HTR-8/SVneo (cell line): ENCODE measurements at places on chromosomes 3 and 15.

- no peak for DNase-seq
Observed at GRCh38 chr3:19384868-19385267, 236.6 kb downstream of the KCNH8 start.

DNA sequence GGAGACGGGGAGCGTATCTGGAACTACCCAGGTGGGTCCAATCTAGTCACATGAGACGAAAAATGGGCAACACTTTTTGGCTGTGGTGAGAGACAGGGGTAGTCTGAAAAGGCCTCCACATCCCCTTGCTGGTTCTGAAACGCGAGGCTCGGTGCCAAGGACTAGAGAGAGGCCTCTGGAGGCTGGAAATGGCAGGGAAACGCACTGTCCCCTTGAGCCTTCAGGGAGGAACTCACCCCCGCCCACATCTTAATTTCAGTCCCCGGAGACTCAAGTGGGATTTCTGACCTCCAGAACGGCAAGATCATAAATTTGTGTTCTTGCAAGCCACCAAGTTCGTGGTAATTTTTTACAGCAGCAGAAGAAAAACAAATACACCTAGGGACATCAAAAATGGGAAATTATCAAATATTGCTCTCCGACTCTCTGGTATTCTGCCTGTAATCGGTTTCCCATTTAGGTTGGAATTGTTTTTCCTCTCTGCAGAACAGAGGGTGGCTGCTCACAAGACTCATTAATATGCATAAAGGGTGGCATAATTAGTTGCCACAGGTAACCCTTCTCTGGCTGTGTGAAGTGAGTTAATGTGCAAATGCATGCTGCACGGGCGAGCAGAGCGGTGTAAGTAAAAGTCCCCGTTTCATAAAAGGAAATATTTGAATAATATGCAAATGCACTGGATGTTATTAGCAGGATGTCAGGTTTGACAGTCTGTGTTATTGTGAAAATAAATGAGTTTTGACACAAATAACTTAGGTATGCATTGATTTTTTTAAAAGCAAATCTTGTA, 185.7 kb downstream of the ARRDC4 start:
- DNase-seq: no peak

GRCh38 chr3:11136116-11136515, 18.2 kb upstream of the HRH1 start:
- DNase-seq: no peak

- DNase-seq: no peak
Observed at GRCh38 chr3:197404030-197404429, 105.6 kb upstream of the DLG1 start.

DNA sequence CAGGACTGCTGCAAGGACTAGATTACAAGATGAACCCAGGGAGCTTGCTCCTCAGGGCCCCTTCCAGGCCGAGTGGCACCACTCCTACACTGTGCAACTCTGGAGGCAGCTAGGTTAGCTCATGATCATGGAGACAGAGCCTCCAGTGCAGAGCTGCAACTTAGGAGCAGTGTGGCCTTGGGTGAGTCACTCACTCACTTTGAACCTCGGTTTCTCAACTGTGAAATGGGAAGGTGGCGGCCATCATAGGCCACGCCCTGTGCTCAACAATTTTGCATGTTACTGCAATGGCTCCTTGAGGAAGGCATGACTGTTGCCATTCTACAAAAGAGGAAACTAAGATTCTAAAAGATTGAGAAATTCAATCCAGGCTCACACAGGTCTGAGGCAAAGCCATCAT, 11.2 kb upstream of the CXCR6 start:
- no peak for DNase-seq

GRCh38 chr15:35181538-35181937, 96.4 kb upstream of the NANOGP8 start:
- no peak for DNase-seq

DNA sequence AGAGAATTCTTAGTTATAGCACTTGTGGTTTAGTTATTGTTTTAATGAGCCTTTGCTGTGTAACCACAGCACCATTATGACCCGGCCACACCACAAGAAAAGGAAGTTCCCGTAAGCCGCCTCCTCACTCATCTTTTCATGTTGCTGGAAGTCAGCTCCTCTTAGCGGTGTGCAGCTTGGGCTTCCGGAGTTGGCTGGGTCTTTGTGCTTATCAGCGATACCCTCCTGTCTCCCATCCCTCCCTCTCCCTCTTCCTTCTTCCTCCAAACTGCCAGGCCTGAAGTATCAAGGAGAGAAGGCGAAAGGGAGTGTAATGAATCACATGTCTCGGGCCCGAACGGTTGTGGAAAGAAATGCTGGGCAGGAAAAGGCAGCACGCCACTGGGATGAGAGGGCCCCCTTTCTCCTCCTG, 353.5 kb downstream of the MCTP2 start:
- DNase-seq: no peak

DNA sequence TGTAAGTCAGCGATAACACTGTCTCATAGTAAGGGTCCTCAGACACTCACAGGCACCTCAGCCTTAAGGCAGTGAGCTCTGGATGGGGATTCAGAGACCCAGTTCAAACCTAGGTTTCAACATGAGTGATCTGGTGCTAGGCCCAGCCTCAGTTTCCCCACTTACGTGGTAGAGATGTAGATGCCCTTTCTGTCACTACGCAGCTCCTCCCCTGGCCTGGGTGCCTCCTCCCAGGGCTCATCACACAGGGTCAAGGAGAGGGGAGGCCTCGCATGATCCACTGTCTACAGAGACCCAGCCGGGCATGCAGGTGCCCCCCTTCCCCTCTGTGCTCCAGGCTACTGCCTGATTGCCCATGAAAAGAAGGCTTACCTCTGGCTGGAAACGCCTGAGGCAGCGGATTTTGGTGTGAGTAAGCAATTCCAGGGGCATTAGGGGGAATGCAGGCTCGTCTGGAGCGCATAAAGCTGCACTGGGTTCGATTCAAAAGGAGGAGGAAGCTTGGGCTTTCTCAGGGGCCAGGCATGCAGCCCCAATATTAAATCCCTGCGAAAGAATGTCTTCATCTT, 69.8 kb upstream of the ANKRD34C start:
- DNase-seq: no peak

GRCh38 chr15:23441204-23441603, 5.8 kb downstream of the GOLGA6L2 start:
- no peak for DNase-seq

GRCh38 chr15:100560323-100560722, 31.6 kb upstream of the CERS3 start:
- no peak for DNase-seq

DNA sequence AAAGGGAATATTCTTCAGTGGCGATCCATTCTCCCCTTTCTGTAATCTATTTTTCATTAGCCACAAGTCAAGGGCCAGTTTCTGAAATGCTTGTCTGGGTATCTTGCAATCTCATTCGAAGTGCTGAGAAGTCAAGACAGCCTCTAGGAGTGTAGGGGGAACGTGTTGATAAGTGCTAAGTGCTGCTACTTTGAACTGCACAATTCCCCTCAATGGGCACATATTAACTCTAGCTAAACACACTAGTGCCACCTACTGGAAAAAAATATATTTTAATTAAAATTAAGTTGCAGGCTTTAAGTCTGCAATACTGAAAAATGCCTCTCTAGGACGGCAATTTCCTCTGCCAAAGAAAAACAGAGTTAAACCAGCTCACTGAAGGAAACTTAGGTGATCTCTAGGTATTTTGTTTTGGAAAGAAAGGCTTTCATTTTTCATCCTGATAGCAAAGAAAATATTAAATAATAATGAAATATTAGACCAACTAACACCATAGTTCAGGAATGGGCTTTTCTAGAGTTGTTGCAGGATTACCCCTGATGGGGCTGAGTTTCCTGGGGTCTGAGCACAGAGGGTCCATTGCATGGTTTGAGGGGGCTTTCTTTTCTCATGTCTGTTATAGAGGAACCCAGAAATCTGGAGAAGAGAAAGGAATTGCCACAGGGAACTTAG, 181.9 kb upstream of the KBTBD8 start:
- peak; percentile 47 for DNase-seq

GRCh38 chr3:68880632-68881031, 51.7 kb downstream of the TAFA4 start:
- no peak for DNase-seq

DNA sequence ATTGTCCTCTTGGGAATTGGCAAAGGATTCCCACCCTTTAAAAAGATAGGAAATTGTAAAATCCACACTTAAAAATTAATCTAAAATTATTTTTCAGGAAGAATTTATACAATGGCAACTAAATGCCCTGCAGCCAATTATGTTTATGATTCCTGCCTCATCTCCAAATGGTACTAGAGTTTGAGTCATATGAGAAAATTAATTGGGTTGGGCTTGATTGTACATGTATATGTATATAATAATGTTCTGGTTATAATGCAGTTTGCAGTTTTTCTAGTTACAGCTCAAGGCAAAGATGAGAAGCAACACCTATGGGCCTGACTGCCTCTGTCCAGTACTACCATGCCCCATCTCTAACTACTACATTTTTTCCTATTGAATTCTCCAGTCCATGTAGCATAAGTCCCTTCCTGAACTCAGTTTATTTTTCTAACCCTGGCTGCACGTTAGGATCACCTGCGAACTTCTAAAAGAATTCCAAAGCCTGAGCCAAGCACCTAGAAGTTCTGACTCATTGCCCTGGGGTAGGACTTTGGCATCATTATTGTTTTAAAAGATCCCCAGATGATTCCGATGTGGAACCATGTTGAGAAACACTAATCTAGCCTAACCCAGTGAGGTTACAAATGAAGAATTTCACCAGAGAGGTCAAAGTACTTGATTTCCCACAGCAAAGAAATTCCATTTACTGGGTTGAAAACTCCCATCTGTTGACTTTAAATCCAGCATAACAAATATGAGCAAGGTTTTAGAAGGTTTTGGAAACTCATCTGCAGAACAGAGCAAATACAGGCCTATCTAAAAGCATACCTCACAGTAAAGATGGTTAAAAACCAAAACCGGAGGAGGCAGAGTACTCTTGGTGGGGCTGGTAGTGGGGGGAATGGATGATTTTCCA, 19.4 kb downstream of the TGFBR2 start:
- DNase-seq: no peak

DNA sequence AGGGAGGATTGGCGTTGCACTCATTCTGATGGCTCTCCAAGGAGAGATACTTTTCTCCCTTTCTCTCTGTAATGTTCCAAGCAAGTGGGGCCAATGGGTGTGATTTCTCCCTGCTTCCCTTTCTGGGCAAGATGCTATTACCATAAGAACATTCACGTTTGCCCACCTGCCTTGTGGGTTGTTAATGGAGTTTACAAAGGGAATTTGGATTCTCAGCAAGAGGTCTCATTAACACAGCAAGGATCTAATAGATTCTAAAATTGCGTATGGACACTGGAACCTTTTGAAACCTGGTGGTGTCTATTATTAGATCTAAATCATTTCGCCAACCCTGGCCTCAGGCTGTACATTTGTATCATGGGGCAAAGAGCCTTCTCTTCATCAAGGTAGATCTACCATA, 74.1 kb downstream of the SLCO3A1 start:
- no peak for DNase-seq

GRCh38 chr3:36923523-36923943, 21.3 kb downstream of the TRANK1 start:
- no peak for DNase-seq

GRCh38 chr3:186180151-186180550, 71.3 kb upstream of the ETV5 start:
- DNase-seq: no peak

GRCh38 chr3:161104561-161105551, at the start of gene B3GALNT1:
TSS of gene B3GALNT1 (minus strand) at chr3:161105349. CDS start at chr3:161086754, 18,595 bp downstream.
- peak; percentile 50 for DNase-seq

- no peak for DNase-seq
Observed at GRCh38 chr3:9696480-9697220, 7.0 kb upstream of the CPNE9 start.

GRCh38 chr3:37675833-37676596, 185.7 kb upstream of the CTDSPL start:
- DNase-seq: no peak

GRCh38 chr3:34132069-34132692, 333.8 kb downstream of the PDCD6IP start:
- DNase-seq: no peak

DNA sequence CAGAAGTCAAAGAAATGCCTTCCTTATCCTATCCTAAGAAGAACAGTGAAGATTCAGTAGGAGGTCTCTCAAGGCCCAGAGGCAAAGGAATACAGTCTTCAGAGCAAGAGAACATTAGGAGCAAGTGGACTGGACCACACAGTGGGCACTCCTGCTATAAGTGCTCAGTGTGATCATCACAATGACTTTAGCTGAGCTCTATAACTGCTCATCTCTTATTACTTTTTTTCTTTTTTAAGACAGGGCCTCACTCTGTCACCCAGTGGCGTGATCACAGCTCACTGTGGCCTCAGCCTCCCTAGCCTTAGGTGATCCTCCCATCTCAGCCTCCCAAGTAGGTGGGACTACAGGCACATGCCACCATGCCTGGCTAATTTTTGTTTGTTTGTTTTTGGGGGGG, 48.1 kb downstream of the COL8A1 start:
- DNase-seq: no peak

DNA sequence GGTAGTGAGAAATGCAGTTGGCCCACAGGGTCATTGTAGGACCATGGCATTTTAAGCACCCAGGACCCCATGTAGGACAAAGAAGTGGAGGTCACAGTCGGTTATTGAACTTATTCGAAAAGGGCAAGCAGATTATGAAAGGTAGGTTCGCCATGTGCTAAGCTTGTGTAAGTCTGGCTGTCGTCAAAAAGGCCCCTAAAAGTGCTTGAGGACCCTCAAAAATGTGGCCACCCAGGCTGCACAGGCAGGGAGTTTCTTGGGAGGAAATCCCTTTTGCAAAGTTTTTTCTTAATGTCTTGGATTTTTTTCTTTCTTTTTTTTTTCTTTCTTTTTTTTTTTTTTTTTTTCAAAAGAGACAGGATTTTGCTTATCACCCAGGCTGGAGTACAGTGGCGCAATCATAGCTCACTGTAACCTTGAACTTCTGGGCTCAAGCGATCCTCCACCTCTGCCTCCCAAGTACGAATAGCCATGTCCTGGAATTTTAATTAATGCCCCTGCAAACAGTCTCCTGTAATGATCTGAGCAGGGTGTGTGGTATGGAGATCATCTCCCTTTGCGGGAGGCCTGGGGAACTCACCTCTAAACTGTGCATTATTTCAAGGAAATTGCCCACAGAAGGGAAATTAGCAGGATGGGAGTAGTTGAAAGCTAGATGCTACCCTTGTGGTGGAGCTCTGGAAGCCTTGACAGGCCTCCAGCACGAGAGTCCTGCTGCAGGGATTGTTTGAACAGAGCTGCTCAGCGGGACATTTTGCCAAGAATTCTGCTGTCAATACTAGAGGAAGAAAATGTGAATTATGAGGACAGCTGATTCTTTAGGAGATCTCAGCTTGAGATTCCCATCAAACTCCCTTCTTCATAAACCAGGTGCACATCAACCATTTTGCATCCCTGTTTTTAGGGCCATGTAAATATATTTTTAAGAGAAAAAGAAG, 28.4 kb downstream of the THSD4 start:
- no peak for DNase-seq

DNA sequence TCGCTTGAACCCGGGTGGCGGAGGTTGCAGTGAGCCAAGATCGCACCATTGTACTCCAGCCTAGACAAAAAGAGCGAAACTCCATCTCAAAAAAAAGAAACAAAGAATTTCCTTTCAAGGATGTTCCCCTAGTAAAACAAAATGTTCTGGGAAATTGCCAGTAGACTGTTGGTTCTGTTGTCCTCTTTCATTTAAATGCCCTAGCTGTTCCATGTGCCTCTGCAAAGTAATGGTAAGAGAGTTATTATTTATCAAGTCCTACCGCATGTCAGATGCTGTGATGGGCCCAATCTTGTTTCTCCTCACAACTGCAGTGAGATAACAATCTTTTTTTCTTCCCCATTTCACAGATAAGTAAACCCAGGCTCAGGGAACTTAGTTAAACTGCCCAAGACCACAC, 254.3 kb upstream of the TPM1 start:
- DNase-seq: no peak
